ENCODE measurements at places on chromosomes 7 and 10.

GRCh38 chr7:18458830-18459229 lies 36.7 kb upstream of the HDAC9 start:
- no peak for DNase-seq

- peak; percentile 19 for DNase-seq
Measured at GRCh38 chr10:22334414-22335172, 10.7 kb upstream of the SPAG6 start.

DNA sequence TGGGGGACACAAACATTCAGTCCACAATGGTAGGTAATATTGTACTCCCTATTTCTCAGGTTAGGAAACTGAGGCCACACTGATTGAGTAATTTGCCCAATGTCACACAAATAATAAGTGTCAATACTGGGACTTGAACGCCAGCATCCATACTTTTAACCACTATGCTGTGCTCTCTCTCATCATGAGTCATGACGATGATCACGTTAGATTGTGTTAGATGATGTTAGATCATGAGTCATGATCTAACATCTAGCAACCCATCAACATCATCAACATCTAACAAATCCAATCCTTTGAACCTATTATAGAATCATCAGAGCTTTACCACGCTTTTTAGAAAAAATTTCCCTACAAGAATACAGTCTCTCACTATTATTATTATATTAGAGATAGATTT lies 28.1 kb upstream of the HERPUD2 start:
- no peak for DNase-seq

- no peak for DNase-seq
Measured at GRCh38 chr10:26781797-26782196, 79.0 kb downstream of the ABI1 start.

- no peak for DNase-seq
Measured at GRCh38 chr7:158030071-158030470, 557.6 kb downstream of the PTPRN2 start.

- DNase-seq: no peak
Measured at GRCh38 chr7:36523371-36524101, 133.9 kb downstream of the ANLN start.
